Caco-2 (cell line): ENCODE measurements at places on chromosomes 3 and 15. TPM values are rescaled to one million over a fixed set of nuclear protein-coding genes. Genes with fewer than 3 reads are reported as not detected.

Gene SLC51A
- total RNA-seq, result not detected in 2 replicates

Gene IMPG2
- 0.07 TPM in 1 of 2 replicates, not detected in the other for total RNA-seq

Gene TM4SF4
- total RNA-seq, result 1.9 and 2.7 TPM in 2 replicates

Gene NR2F2
- 134 and 140 TPM in 2 replicates for total RNA-seq

Gene CP
- 5.0 and 6.8 TPM in 2 replicates for total RNA-seq

Gene ANKRD63
- 0.28 and 0.79 TPM in 2 replicates for total RNA-seq

Gene KBTBD8
- total RNA-seq, result 5.8 and 6.8 TPM in 2 replicates

GRCh38 chr3:128858167-128858566 is 21.3 kb upstream of the ACAD9 start:
- H3K27ac ChIP-seq, result no peak overlapping the region
- H3K4me1 ChIP-seq, result no peaks in the 10 kb centered on the region
- DNase-seq, result no peak
- no peaks in the 10 kb centered on the region for H3K36me3 ChIP-seq
- no peaks in the 10 kb centered on the region for H3K27me3 ChIP-seq
- H3K4me3 ChIP-seq, result no peak overlapping the region

DNA sequence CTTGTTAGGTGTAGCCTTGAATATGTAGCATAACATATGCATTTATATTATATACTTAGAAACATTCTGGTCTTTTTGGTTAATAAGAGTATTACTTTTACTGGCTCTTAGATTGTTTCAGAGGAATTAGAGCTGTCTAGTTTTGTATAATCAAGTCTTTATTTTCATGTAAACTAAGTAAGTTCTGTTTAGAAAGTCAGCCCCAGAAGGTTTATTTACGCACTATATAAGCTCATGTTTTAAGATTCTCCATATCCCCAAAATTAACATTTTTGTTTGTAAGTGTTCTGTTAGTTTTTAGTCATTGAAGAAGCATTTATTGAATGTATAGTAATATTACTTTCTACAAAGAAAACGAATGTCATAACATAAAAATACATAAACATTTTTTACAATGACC is 158.1 kb downstream of the HCN4 start:
- H3K27ac ChIP-seq, result no peak overlapping the region
- no peaks in the 10 kb centered on the region for H3K27me3 ChIP-seq
- no peaks in the 10 kb centered on the region for H3K36me3 ChIP-seq
- no peaks in the 10 kb centered on the region for H3K4me1 ChIP-seq
- H3K4me3 ChIP-seq, result no peak overlapping the region

- H3K36me3 ChIP-seq, result no peaks in the 10 kb centered on the region
- DNase-seq, result no peak
- no peaks in the 10 kb centered on the region for H3K4me1 ChIP-seq
- no peak overlapping the region for H3K4me3 ChIP-seq
Measured at GRCh38 chr15:39542385-39543065, 38.4 kb upstream of the THBS1 start.

DNA sequence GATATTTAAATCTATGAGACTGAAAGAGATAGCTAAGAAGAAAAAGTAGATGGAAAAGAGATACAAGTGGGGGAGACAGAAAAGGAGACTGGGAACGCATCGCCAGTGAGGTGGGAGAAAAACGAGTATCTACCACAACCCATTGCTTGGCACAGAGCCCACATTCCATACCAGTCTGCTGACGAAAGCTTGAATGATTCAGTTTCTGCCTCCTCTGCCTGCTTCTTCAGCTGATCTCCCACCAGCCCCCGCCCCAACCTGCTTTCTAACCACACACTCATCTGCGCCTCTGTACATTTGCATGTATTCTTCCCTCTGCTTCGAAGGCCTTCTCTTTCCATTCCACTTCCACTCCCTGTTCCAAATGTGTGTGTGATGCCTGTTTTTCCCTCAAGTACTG is 188.1 kb downstream of the USP13 start:
- H3K36me3 ChIP-seq, result no peaks in the 10 kb centered on the region
- H3K27ac ChIP-seq, result no peak overlapping the region
- no peaks in the 10 kb centered on the region; the same call in 1 of the 2 replicates for H3K27me3 ChIP-seq
- no peak for DNase-seq
- H3K4me1 ChIP-seq, result no peaks in the 10 kb centered on the region

- H3K27me3 ChIP-seq, result no peaks in the 10 kb centered on the region
- no peak overlapping the region for H3K4me3 ChIP-seq
- no peak overlapping the region for H3K27ac ChIP-seq
- DNase-seq, result peak; percentile 34
- peaks cover 28% of the 10 kb centered on the region for H3K4me1 ChIP-seq
- no peaks in the 10 kb centered on the region for H3K36me3 ChIP-seq
Measured at GRCh38 chr3:13587442-13587841, 38.5 kb downstream of the FBLN2 start.

- no peak for DNase-seq
- H3K4me3 ChIP-seq, result no peak overlapping the region
- H3K27ac ChIP-seq, result no peak overlapping the region
- no peaks in the 10 kb centered on the region for H3K36me3 ChIP-seq
- H3K27me3 ChIP-seq, result no peaks in the 10 kb centered on the region
Measured at GRCh38 chr3:3551981-3552380, 247.2 kb upstream of the LRRN1 start.

GRCh38 chr3:129619726-129620162 is 13.3 kb upstream of the PLXND1 start:
- H3K27ac ChIP-seq, result no peak overlapping the region
- no peaks in the 10 kb centered on the region for H3K4me1 ChIP-seq
- no peaks in the 10 kb centered on the region for H3K36me3 ChIP-seq
- no peak for DNase-seq
- no peaks in the 10 kb centered on the region for H3K27me3 ChIP-seq

- H3K36me3 ChIP-seq, result no peaks in the 10 kb centered on the region
- no peaks in the 10 kb centered on the region for H3K27me3 ChIP-seq
- no peaks in the 10 kb centered on the region for H3K4me1 ChIP-seq
- no peak overlapping the region for H3K4me3 ChIP-seq
- DNase-seq, result peak; percentile 82
- H3K27ac ChIP-seq, result no peak overlapping the region
Measured at GRCh38 chr15:89442671-89443307, 53.6 kb downstream of the RHCG start.

GRCh38 chr3:13785351-13785750 is 94.5 kb downstream of the WNT7A start:
- H3K4me3 ChIP-seq, result no peak overlapping the region
- H3K27me3 ChIP-seq, result no peaks in the 10 kb centered on the region; the same call in 1 of the 2 replicates
- no peaks in the 10 kb centered on the region for H3K36me3 ChIP-seq
- no peak for DNase-seq
- no peak overlapping the region for H3K27ac ChIP-seq
- no peaks in the 10 kb centered on the region for H3K4me1 ChIP-seq

DNA sequence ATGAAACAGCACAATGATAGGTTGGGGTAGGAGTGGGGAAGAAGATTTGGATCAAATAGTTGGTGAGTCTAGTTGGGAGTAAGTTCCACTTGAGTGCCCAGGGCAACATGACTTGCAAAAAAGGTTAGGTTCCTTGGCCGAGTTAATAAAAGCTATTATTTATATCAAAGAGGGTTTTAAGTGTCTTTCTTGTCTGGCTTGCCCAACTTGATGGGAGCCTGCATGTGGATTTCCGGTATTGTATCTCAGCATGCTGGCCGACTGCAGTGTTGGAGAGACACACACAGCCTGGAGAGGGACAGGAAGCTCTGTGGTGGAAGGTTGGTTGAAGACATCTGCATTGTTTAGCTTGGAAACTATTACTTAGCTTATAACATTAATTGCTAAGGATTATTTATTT is 449.5 kb upstream of the TBL1XR1 start:
- no peaks in the 10 kb centered on the region for H3K36me3 ChIP-seq
- H3K4me1 ChIP-seq, result no peaks in the 10 kb centered on the region
- no peak for DNase-seq
- no peak overlapping the region for H3K27ac ChIP-seq

- peak; percentile 74 for DNase-seq
- H3K4me3 ChIP-seq, result no peak overlapping the region
- H3K27me3 ChIP-seq, result no peaks in the 10 kb centered on the region
- no peak overlapping the region for H3K27ac ChIP-seq
- peaks cover 10% of the 10 kb centered on the region; the same call in 1 of the 2 replicates for H3K4me1 ChIP-seq
Measured at GRCh38 chr3:15148614-15149013, 49.7 kb upstream of the RBSN start.

DNA sequence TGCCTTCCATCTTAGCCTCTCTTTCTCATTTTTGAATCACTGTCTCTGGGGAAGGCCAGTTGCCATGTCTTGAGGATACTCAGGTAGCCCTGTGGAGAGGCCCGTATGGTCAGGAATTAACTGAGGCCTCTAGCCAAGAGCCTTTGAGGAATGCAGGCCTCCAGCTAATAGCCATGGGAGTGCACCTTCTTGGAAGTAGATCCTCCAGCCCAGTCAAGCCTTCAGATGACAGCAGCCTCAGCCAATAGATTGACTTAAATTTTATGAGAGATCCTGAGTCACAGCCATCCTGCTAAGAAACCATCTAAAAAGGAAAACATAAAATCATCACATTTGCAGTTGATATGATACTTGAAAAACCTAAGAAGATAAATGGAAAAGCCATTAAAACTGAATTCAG is 112.5 kb upstream of the BNIP2 start:
- no peaks in the 10 kb centered on the region for H3K4me1 ChIP-seq
- H3K27ac ChIP-seq, result no peak overlapping the region
- H3K4me3 ChIP-seq, result no peak overlapping the region
- H3K27me3 ChIP-seq, result no peaks in the 10 kb centered on the region
- DNase-seq, result no peak

- no peaks in the 10 kb centered on the region for H3K36me3 ChIP-seq
- no peaks in the 10 kb centered on the region for H3K27me3 ChIP-seq
- DNase-seq, result no peak
- H3K27ac ChIP-seq, result no peak overlapping the region
- H3K4me1 ChIP-seq, result no peaks in the 10 kb centered on the region
- no peak overlapping the region for H3K4me3 ChIP-seq
Measured at GRCh38 chr3:156522673-156523072, 32.2 kb downstream of the SSR3 start.

GRCh38 chr3:126529585-126530170 is 5.7 kb downstream of the CHST13 start:
- DNase-seq, result no peak
- H3K4me1 ChIP-seq, result peaks cover 33% of the 10 kb centered on the region
- H3K27ac ChIP-seq, result peak overlapping the region; percentile 57

DNA sequence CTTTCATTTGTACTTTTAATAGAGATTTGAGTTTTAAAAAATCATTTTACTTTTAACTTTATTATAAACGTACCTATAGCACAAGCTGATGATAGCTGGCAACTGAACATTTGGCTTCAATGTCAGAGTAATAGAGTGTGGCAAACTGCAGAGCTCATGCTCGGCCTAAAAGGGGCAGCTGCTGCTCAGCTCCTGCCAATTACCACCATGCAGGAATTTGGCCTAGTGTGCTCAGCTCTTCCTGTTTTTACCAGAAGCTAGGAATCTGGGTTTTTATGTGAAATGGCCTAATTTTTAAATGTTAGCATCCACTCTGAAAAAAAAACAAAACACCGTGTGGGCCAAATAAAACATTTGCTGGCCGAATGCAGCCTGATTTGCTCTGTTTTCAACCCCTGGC is 1.8 kb downstream of the IFT122 start:
- no peak overlapping the region for H3K4me3 ChIP-seq
- peaks cover 38% of the 10 kb centered on the region for H3K4me1 ChIP-seq
- H3K27ac ChIP-seq, result no peak overlapping the region
- H3K36me3 ChIP-seq, result no peaks in the 10 kb centered on the region

DNA sequence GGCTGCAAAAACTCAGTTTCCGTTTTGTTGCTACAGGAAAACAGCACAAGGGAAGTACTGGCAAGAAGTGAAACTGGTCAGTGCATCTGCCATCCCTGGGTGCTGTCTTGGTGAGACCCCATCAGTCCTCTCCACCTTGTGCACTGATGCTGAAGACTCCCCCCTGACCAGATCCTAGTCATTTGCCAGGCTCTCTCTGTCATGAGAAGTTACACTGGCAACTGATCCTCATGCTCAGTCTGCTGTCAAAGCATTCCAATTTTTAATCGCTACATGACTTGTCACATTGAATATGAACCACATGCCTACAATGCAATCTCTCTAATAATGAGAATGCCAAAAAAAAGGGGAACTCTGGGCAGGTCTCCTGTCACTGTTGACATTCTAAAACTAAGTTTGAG is 296.5 kb downstream of the ZIC1 start:
- H3K4me1 ChIP-seq, result no peaks in the 10 kb centered on the region
- DNase-seq, result no peak
- no peak overlapping the region for H3K27ac ChIP-seq

DNA sequence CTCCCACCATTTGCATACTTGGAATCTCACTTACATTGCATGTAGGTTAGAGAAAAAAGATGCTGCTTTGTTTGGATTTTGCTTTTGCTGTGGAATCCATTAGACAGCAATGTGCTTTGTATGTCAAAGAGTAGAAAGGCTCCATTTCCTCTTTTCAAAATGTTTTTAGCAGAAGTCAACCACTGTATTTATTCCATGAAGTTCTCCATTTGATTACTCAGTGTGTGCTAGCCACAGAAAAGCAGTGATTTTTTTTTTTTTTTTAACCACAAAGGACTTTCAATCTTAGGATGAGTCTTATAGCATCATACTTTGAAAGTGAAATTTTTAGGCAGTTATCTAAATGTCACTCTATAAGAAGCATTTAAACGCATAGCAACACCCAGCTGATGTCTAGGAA is 285.0 kb upstream of the ADAMTS9 start:
- no peaks in the 10 kb centered on the region for H3K36me3 ChIP-seq
- no peak for DNase-seq
- 0 out of 2 replicates have a peak, but pooled peaks cover 5% of the 10 kb centered on the region for H3K4me1 ChIP-seq
- H3K4me3 ChIP-seq, result no peak overlapping the region
- H3K27ac ChIP-seq, result no peak overlapping the region

- DNase-seq, result no peak
- no peaks in the 10 kb centered on the region for H3K36me3 ChIP-seq
- no peak overlapping the region for H3K27ac ChIP-seq
- H3K27me3 ChIP-seq, result no peaks in the 10 kb centered on the region
- no peaks in the 10 kb centered on the region for H3K4me1 ChIP-seq
Measured at GRCh38 chr15:100588638-100589242, 13.2 kb downstream of the LINS1 start.

DNA sequence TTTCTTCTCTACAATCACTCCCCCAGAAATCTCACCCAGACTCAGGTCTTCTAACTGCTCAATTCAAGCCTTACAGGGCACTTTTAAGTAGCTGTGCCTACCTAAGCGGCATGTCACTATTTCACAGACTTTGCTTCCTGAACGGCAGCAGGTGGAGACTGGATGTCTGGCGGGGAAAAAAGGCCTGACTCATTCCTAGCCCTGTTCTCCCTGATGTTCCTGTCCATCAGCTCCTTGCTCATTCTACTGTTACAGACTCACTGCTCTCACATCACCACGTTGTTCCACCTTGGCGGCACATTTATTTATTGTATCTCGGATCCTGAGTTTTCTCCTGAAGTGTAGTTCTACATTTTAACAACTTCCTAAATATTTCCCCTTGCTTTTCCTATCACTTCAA is 52.6 kb upstream of the ATP11B start:
- H3K27ac ChIP-seq, result peak overlapping the region; percentile 4
- no peak overlapping the region for H3K4me3 ChIP-seq
- no peaks in the 10 kb centered on the region for H3K27me3 ChIP-seq
- no peaks in the 10 kb centered on the region for H3K36me3 ChIP-seq

GRCh38 chr3:163929069-163929652 is 1149.1 kb downstream of the SI start:
- H3K4me1 ChIP-seq, result no peaks in the 10 kb centered on the region
- H3K4me3 ChIP-seq, result no peak overlapping the region
- H3K27me3 ChIP-seq, result no peaks in the 10 kb centered on the region
- no peaks in the 10 kb centered on the region for H3K36me3 ChIP-seq
